Epithelial cell of prostate (primary cell): ENCODE measurements at places on chromosomes 1 and 21.

DNA sequence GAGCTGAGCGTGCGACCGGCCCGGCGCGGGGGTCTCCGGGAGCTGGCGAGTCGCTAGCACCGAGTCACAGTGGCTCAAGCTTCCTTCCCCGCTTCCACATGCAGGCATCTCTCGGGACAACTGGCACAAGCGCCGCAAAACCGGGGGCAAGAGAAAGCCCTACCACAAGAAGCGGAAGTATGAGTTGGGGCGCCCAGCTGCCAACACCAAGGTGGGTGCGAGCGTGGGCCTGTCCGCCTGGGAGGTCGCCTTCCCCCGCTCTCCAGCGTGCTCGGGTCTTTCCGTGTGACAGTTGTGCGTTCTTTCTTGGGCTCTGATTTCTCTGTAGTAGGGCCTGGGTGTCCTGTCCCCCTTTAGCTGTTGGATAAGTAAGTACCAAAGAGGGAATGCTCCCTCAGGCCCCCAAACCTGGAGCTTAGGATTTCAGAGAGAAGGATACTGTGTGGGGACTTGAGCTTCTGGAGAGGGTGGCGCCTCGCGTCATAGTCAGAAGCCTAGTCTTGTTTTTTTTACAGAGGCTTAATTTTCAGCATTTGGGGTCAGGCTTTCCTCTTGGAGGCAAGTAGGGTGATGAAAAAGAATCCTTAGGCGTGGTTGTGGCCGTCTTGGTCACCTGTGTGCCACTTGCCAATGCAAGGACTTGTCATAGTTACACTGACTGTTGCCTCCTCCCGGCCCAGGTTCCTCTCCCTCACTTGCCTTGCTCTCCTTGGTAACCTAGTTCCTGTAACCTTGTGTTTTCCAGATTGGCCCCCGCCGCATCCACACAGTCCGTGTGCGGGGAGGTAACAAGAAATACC, 790 bp downstream of the RPS8 start:
- no peak for DNase-seq

GRCh38 chr1:30864681-30865080, 43.9 kb downstream of the SDC3 start:
- no peak for DNase-seq

DNA sequence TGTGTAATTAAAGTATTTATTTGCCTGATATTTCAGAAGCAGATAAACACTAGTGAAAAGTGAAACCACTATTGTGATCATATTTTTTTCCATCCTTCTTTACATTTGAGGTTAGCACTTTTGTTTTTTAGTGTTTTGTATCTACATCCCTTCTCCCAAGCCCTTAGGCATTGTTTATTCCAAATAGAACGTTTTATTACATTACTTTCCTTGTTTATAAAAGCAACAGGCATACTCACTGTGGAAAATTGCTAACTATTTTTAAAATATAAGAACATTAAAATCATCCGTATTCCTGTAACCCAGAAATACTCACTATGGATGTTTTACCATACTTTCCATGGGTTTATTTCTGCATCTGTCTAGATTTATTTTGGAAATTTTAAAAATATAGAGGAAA, 103.8 kb downstream of the POFUT2 start:
- DNase-seq, result no peak

GRCh38 chr21:32698971-32699693, 28.7 kb downstream of the SYNJ1 start:
- DNase-seq, result no peak

DNA sequence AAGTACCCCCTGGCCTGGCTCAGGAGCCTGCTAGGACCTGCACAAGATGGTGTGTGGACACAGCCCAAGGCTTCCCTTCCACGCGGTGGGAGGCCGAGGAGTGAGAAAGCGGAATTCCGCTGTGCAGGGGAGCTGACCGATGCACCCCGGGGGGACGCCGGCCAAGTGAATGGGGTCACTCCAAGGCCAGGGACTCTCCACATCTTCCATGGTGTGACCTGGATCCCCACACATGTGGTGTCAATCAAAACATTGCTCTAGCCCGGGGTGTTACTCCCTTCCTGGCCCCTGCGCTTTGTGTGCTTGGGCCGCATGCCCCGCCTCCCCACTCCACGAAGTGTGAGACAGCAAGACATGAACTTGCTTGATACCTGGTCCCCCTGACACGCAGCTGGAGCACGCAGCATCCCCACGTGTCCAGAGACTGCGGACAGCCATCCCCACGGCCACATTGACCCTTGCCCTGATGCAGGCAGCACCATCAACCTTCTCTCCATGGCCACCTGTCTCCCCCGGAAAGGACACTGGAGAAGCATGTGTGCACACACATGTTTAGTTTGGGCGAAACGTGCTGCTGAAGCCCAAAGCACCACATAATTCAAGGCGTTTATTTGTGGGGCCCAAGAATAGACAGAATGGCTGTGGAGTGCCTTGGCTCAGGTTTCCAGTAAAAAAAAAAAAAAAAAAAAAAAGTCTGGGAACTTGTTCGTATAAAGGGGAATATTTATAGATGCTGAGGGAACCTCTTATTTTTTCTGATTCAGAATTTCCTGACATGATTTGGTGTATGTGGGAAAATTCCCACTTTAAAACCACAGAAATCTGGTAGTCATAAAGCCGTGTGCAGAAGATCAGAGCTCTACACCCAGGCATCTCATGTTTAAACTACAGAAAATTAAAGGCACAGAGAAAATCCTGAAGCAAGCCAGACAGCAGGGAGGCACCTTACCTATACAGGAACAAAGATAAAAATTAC, 171.7 kb downstream of the HUNK start:
- DNase-seq, result no peak

DNA sequence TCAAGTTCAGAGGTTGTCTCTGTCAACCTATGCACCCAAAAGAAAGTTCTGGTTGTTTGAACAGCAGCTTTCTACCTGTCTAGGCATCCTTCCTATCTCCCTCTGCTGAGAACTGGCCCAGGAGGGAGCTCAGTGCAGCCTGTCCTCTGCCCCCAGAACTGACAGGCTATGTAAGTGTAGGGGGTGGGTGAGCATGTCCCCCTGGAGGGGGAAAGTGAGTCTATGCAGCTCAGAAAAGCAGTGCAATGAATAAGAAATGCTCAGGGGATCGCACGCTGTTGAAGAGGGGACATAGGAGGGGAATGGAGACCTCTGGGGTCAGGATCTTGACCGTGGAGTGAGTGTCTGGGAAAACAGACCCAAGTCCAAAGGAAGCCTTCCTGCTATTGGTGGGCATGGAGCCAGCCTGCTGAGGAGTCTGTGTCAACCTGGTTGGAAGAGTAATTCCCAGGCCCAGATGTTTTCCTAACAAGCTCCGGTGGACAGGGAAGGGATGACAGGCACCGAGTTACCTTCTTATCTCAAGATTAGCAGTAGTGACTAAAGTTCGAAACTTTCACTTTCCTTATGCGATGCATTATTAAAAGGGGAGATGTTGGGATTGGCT, 26.1 kb upstream of the FHAD1 start:
- DNase-seq, result no peak

DNA sequence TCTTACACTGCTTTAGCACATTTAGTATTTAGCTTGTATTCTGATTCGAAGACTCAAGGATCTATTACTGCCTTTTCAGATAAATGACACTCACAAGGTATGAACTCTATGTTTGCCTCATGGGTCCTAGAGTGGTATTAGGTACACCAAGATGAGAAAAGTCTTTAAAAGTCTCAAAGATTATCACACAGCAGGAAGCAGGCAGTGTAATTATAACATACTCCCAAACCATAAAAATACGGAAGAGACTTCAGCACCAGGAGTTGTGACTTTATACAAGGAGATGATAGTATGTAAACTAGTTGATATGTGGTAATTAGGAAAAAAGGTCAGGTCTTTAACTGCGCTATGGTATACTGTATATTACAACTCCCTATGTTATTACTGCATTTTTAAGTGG, 11.2 kb upstream of the RCSD1 start:
- no peak for DNase-seq

DNA sequence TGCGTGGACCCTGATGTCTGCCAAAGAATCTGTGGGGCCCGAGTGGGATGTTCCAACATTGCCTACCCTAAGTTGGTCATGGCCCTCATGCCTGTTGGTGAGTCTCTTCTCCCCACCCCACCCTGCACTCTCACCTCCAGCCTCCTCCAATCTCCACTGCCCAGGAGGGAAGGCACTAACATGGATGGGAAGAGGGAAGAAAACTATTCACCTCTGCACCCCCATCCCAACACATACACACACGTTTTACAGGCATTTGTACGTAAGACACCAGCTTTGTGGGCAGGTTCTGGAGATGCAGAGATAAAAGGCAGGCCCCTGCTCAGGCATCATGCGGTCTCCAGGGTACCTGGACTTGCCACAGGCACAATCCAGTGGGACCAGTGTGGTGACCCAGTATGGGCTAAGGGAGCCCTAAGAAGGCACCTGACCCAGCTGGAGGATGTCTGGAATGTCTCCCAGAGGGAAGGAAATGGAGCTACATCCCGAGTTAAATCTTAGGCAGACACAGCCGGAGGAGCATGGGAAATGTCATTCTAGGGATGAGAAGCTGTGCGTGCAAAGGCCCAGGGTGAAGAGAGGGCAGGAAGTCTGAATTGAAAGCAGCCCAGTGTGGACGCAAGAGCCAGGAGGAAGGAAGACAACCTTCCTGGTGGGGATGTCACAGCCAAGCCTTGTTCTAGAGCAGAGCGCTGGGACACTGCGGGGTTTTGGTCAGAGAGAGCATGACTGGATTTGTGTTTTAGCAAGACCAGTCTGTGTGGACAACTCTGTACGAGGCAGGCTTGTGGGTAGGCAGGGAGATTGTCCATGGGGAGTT, 11.4 kb downstream of the SLC5A9 start:
- no peak for DNase-seq

- DNase-seq, result no peak
Measured at GRCh38 chr1:13828454-13829151, 128.6 kb downstream of the PRDM2 start.

DNA sequence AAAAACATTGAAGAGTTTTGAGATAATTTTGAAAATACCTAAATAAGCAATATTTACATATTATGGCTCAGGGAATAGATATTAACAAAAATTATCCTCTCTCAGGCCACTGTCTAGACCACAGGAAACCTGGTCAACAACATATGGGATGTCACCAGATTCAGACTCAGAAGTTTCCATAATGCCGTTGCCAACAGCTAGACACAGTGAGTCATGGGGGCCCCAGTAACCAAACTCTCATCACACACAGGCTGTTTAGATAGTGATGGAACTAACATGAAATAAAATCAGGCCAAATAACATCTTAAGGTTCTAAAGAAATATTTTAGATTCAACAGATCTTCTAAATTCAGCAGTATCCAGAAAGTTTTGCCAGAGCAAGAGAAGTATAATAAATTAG, 681.7 kb upstream of the ADAMTS5 start:
- peak; percentile 69 for DNase-seq

DNA sequence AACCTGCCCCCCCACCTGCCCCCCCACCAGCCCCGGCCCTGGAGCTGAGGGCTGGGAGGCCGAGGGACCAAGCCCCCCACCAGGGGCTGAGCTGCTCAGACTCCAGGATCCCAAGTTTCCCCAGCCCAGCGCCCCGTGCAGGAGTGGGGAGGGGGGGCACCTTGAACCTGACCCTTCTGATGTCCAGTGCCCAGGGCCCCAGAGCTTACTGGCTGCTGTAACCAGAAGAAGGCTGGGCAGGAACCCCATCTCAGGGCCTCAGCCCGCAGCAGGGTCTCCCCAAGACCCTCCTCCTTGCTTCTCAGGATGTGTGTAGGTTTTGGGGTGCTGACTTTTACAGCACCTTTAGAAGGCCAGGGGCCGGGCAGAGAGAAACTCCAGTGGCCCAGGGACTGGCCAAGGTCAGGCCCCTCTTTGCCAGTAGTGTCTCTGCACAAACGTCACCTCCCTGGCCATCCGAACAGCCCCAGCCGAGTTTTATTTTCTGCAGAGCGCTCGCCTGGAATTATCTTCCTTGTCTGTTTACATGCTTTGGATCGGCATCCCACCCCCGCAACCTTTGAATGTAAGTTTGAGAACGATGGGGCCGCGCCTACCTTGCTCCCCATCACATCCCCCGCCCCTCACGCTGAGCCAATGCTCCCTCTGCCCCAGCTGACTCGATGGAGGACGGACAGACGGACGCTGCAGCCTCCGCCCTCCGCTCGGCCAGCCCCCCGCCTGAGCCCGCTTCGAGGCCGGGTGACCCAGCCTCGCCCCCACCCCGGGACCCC, 70.1 kb upstream of the CASZ1 start:
- no peak for DNase-seq

GRCh38 chr1:211376807-211377470, 50.3 kb downstream of the TRAF5 start:
- no peak for DNase-seq

DNA sequence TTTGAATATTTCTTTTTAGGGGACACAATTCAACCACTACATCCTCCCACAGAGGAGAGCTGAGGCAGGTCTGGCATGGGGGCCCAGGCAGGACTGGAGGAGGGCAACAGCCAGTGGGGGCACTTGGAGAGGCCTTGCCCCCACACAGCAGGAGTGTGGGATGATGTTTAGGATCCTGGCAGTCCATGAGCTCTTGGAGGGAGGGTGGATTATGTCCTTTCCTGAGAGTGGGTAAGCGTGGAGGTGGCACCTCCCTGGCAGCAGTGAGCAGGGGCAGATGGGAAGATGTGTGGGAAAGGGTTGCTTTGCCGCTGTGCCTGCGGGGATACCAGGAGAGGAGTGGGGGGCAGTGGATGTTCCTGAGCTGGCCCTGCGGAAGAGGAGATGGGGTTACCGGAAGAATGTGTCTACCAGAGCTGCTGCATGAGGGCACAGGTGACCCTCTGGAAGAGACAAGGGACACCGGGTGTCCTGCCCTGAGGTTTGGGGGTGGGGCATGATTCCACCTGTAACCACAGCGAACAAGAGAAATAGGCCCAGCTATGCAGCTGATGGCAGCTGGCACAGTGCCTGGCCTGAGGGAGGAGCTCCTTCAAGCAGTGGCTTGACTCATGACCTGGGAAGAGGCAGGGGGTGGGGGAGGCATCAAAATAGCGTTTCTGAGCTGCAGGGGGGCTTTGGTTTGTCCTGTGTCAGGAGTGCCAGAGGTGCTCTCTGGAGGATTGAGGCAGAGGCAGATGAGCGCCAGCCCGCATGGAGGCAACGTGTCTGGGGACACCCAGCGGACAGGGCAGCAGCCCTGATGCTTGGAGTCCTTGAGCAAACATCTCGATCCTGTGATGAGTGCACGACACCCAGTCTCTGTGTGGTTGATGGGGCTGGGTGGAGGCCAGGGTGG, 123.9 kb upstream of the TMPRSS2 start:
- peak; percentile 60 for DNase-seq

DNA sequence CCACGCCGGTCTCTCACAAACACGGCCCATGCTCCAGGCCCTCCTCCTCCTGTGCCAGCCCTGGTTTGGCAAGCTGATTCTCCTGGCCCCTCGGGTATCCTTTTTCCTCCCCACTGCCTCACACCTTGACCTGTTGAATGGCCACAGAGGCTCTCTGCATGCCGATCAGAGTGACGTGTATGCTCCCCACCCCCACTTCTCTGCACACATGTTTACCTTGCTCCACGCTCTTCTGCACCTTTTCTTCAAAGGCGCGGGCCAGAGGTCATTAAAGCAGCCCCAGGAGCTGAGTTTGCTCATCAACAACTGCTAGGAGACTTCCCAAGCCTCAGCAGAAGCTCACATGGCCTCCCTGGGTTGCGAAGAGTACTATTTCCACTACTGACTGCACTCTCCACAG, 139.3 kb upstream of the EDN2 start:
- DNase-seq, result no peak

- peak; percentile 6 for DNase-seq
Measured at GRCh38 chr1:165539306-165539705, 4.5 kb upstream of the LRRC52 start.
